ENCODE measurements at places on chromosomes 11 and 22.

DNA sequence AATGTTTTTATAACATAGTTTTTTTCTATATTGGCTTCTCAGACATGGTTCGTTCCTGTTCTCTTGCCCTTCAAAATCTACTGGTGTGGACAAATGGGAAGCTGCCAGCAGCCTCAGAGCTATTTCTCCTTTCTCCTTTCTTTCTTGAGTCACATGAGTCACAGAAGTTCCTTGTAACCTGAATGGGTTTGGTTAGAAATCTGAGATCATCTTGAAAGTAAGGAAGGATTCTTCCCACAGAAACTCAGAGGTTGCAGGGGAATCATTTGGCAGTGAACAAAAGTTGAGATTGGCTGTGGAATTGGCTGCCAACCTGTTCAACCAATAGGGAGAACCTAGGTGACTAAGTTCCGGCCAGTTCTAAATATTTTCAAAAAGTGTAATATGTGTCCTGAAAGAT lies 12.5 kb downstream of the PLET1 start:
- DNase-seq: no peak
- H3K27me3 ChIP-seq: no peaks in the 10 kb centered on the region
- H3K4me3 ChIP-seq: no peak overlapping the region

GRCh38 chr11:91906871-91907624 lies 317.6 kb upstream of the FAT3 start:
- H3K27ac ChIP-seq: no peak overlapping the region
- H3K4me1 ChIP-seq: no peaks in the 10 kb centered on the region
- no peak overlapping the region for H3K4me3 ChIP-seq
- H3K36me3 ChIP-seq: no peaks in the 10 kb centered on the region

GRCh38 chr11:7604331-7604955 lies 68.9 kb downstream of the CYB5R2 start:
- H3K4me1 ChIP-seq: no peaks in the 10 kb centered on the region
- peaks cover 12% of the 10 kb centered on the region for H3K36me3 ChIP-seq
- H3K4me3 ChIP-seq: no peak overlapping the region
- no peak overlapping the region for H3K27ac ChIP-seq

- H3K4me3 ChIP-seq: no peak overlapping the region
- H3K36me3 ChIP-seq: no peaks in the 10 kb centered on the region
- H3K4me1 ChIP-seq: peaks cover 13% of the 10 kb centered on the region
- no peaks in the 10 kb centered on the region for H3K27me3 ChIP-seq
- no peak for DNase-seq
These were observed 4.9 kb upstream of the ATP6V1E1 start for GRCh38 chr22:17633217-17633997.

DNA sequence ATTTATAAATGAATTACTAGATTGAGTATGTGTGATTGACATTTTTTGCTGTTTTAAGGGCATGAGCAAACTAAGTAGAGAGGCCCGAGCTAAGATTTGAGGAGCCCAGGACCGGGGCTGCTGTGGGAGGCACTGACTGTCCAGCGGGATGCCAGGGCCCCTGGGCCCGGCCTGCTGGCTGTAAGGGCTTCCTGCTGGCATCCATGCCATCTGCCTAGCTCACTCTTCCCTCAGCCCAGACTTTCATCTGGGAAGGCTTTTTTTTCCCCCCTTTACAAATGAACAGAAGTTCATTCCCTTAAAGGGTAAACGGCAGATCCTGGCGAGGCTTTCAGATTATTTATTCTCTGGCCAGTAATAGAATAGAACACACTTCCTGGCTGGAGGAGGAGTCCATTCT lies 16.0 kb upstream of the TP53I11 start:
- DNase-seq: no peak
- H3K4me1 ChIP-seq: no peaks in the 10 kb centered on the region
- H3K36me3 ChIP-seq: no peaks in the 10 kb centered on the region
- H3K27ac ChIP-seq: no peak overlapping the region
- H3K27me3 ChIP-seq: no peaks in the 10 kb centered on the region
- H3K4me3 ChIP-seq: no peak overlapping the region

DNA sequence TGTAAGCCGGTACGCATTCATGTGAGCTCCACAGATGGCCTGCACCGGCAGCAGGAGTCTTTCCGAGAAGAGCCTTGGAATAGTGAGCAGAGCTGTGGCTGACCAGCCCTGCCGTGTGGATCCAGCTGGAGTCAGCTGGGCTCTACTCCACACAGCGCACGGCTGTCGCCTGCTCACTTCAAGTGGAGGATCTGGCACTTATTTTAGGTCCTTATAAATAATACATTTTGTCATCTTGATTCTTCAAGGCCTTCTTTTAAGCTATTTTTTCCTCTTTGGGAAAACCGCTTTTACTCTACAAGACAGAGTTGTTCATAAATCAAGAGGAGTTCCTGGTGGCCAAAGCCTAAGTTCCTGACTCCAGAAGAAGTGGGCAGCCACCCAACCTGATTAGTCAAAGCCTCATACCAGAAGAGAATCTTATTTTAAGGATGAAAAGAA lies 93.8 kb downstream of the KCNC1 start:
- H3K4me3 ChIP-seq: no peak overlapping the region
- H3K27ac ChIP-seq: no peak overlapping the region
- H3K27me3 ChIP-seq: no peaks in the 10 kb centered on the region
- DNase-seq: no peak

- no peaks in the 10 kb centered on the region for H3K36me3 ChIP-seq
- H3K4me1 ChIP-seq: no peaks in the 10 kb centered on the region
- peaks cover 1% of the 10 kb centered on the region for H3K27me3 ChIP-seq
- H3K4me3 ChIP-seq: no peak overlapping the region
- no peak for DNase-seq
- no peak overlapping the region for H3K27ac ChIP-seq
These were observed 146.3 kb upstream of the B3GAT1 start for GRCh38 chr11:134558258-134558835.

DNA sequence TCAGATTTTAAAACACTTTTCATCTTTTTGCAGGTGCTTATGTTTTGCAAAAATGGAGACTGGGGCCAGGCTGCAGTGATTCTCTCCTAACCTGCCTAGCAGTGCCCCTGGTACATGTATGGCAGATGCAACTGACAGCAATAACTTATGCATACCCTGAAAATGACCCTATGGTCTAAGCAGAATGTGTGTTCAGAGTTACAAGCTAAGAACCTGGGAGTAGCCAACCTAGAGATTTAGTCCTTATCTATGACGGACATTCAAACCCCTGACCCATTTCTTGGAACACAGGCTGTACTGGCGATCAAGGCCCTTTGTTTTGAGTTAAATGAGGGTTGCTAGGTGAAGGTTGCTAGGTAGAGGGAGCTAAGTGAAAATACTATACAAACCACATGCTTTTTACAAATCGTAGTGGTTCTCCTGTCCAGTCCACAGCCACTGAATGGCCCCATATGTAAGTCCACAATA lies 184.9 kb upstream of the SESN3 start:
- H3K27ac ChIP-seq: no peak overlapping the region
- no peaks in the 10 kb centered on the region for H3K36me3 ChIP-seq
- peaks cover 3% of the 10 kb centered on the region for H3K4me1 ChIP-seq
- no peak for DNase-seq
- H3K27me3 ChIP-seq: no peaks in the 10 kb centered on the region

DNA sequence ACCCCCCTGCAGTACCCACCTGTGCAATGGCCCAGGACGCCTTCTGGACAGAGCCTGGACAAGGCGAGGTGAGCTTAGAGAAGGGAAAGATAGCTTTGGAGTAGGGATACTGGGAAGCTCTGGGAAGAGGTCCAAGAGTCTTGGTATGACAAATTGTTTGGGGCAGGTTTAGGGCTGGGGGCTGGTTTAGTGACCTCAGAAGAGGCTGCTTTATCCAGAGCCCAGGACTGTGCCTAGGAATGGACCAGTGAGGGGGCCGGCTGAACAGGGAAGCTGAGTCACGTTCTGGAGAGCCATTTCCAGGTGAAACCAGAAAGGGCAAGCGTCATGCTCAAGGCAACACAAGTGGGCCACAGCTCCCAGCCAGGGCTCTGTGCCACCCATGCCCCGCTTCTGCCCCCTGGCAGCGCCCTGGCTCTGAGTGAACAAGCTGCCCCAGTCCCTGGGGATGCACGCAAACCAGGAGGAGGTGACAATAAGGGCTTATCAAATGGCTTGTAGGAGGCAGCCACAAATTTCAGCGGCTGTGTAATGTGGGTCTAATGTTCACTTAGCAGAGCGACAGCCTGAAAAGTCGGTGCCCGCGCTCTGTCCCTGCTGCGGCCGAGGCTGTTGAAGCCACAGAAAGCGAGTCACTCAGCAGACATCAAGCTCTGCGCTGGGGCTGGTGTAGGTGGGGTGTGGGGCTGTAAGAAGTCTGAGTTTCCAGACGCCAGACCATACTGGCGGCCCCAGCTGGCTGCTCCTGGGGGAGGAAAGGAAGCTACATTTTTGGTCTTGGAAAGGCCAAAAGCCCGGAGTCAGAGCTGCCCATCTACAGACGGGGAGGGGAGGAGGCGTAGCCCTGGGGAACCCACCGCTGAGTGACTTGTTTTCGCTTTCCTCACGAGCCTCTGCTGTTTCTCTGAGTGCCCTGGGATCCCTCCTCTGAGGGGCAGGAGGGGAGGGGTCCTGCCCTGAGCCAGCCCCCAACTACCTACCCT lies 18.3 kb upstream of the SYT7 start:
- H3K36me3 ChIP-seq: no peaks in the 10 kb centered on the region
- no peak overlapping the region for H3K4me3 ChIP-seq
- peaks cover 14% of the 10 kb centered on the region for H3K27me3 ChIP-seq
- DNase-seq: no peak
- H3K27ac ChIP-seq: no peak overlapping the region
- H3K4me1 ChIP-seq: no peaks in the 10 kb centered on the region

All from memory B cell (primary cell).